Right ventricle myocardium inferior (tissue), 1 donor: ENCODE measurements at places on chromosomes 7 and 10. TPM values are rescaled to one million over a fixed set of nuclear protein-coding genes. Genes with fewer than 3 reads are reported as not detected.

DNA sequence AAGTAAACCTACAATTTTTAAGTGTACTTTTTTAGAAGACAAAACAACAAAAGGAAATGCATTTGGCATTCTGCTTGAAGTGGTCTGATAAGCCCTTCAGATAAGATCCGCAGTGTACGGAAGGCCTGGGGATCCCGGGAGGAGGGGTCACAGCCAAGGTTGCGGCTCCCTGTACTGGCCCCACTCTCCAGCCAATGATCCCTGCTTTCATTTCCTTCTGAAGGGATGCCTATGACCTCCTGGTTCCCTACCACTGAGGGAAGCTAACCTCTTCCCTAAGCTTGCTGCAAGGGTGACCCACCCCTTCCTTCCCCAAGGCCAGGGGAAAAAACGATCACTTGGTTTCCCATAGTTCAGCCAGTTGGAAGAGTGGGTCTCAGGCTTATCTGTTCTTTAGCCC, 5.3 kb downstream of the DENND2A start:
- DNase-seq: no peak

GRCh38 chr10:60359066-60359465, 30.6 kb downstream of the ANK3 start:
- DNase-seq: no peak

GRCh38 chr10:34433241-34434076, 381.6 kb downstream of the PARD3 start:
- DNase-seq: no peak

GRCh38 chr7:148587076-148587475, 3.5 kb upstream of the C7orf33 start:
- DNase-seq: no peak

GRCh38 chr10:11794566-11794965, 28.6 kb upstream of the PROSER2 start:
- DNase-seq: no peak

GRCh38 chr10:118106426-118106825, 59.7 kb upstream of the RAB11FIP2 start:
- no peak for DNase-seq

GRCh38 chr10:70352401-70353097, 29.9 kb downstream of the LRRC20 start:
- no peak for DNase-seq

GRCh38 chr7:118183428-118183785, 557 bp upstream of the LSM8 start:
- DNase-seq: no peak

DNA sequence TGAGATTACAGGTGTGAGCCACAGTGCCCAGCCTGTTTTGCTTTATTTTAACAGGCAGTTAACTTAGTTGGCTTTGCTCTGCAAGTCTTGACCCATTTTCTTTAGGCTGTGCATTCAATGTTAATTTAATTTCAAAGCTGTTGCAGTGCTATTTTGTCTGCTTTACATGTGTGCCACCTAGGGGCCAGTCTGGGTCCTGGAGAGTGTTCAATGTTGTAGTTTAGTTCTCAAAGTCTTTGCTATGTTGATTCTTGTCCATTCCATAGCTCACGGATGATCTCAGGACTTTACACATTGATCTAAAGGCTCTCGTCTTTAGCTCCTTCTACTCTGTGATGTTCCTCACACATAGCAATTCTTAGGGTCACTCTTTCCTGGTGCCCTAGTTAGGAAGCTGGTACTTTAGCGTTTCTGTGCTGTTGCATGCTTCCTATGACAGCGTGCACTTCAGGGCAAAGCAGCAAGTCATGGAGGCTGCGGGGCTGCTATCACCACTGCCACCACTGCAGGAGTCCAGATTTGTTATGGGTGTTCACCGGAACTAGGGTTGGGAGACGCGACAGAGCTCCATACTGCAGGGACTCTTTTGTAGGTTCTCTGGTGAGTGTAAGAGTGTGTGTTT, 16.4 kb upstream of the ABCA13 start:
- no peak for DNase-seq

DNA sequence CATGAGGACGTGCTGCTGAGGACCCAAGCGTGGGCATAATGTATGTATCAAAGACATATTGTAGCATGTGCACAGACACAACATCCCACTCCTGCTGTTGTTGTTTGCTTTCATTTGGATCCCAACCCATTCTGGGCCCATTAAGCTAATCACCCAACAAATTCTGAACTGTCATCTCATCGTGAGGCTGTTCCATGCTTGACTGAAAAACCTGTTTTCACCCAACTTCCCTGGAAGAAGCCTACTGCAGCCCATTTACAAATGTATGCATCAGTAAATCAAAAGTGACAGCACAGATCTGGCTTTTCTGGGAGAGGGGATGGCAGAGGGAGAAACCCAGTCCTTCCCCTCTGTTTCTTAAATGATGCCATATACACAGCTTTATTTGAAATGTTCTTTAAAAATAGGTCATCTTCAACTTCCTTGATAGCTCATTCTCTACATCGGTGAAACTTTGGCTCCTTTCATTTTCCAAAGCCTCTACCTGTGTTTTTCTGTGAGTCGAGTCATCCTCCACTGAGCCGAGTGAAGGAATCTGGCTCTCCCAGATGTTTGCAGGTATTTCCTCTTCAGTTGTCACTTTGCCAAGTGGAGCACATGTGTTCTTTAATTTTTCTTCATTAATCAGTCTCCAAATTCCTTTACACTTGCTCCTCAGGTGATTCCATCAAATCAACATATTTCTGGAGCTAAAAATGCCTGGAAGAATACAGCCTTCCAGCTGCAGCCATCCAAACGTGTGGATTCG, 151.8 kb downstream of the CHN2 start:
- no peak for DNase-seq

The NPC1L1 gene
- 0.05 TPM for total RNA-seq
